ENCODE measurements at places on chromosomes 3 and 15.

- DNase-seq = no peak
Observed at GRCh38 chr3:139119331-139120025, 74.8 kb upstream of the PRR23C start.

DNA sequence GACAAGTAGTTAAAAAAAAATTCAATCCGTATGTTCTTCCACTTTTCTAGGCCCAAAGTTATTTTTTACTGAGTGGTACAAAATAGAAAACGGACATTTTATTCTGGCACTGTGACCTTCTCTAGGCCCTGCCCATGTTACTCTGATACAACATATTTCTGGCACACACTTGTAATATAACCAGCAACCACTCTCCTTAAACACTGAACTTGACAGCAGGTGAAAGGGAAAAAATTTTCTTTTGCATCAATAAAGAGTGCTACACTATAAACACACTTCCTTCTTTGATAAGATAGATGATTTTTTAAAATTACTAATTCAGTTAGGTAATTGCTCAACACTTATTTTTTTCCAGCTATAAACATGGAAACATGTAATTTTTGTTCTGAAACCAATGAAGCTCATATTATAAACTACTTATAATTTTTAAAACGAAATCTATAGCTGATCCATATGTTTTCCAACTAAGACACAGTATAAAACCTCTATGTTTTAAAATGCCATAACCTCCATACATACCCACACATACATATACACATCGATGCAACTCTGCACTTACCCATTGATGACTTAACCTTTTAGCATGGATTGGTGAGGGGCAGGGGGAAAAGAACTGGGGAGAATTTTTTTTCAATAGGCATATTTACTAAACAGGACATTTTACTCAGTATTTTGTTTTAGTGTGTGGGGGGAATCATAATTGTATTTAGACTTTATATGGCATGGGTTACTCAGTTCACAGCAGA lies 5.3 kb upstream of the CTNNB1 start:
- no peak for DNase-seq

DNA sequence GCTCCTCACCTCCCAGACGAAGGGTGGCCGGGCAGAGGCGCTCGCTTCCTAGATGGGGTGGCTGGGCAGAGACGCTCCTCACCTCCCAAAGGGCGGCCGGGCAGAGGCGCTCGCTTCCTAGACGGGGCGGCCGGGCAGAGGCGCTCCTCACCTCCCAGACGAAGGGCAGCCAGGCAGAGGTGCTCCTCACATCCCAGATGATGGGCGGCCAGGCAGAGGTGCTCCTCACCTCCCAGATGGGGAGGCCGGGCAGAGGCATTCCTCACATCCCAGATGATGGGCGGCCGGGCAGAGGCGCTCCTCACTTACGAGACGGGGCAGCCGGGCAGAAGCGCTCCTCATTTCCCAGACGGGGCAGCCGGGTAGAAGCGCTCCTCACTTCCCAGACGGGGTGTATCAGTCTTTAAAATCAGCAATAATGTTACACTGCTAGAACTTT lies 19.4 kb upstream of the CCNL1 start:
- no peak for DNase-seq

DNA sequence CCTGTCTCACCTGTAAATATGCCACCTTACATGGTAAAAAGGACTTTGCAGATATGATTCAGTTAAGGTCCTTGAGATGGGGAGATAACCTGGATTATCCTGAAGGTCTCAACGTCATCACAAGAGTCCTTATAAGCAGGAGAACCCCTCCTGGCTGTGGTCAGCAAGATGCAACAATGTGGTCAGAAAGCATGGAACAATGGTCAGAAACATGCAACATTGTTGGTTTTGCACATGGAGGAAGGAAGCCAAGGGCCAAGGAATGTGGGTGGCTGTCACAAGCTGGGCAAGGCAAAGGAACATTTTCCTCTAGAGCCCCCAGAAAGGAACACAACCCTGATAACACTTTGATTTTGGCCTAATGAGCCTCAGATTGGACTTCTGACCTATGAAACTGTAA lies 9.4 kb upstream of the SUMF1 start:
- DNase-seq = no peak

- no peak for DNase-seq
Observed at GRCh38 chr3:159654183-159655134, 334.2 kb upstream of the IL12A start.

- peak; percentile 42 for DNase-seq
Observed at GRCh38 chr3:58366699-58367098, 34.0 kb downstream of the PXK start.

- no peak for DNase-seq
Observed at GRCh38 chr3:15290736-15291135, 41.6 kb downstream of the SH3BP5 start.

DNA sequence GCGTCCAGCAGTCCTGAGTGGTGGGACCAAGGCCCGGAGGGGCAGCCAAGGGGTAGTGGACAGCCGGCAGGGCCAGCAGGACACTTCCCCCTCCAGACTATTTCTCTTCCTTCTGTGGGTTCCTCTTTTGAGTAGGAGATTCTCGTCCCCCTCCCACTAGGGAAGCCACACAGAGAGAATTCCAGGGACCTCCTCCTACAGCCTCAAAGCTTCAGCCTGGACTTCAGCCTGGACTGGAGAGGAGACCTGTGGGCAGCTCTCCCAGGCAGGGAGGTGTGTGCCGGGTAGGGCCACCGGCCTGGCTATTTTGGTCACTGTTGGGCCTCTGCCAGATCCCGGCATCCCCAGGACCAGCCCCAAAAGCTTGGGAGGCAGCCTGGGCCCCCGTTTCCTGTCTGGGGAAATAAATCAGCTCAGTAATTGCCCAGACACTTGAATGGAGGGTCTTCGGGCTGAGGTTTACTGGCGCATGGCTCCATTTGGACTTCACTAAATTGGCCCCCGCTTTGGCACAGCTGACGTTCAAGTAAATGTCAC lies 1.3 kb downstream of the SLC6A6 start:
- peak; percentile 19 for DNase-seq

DNA sequence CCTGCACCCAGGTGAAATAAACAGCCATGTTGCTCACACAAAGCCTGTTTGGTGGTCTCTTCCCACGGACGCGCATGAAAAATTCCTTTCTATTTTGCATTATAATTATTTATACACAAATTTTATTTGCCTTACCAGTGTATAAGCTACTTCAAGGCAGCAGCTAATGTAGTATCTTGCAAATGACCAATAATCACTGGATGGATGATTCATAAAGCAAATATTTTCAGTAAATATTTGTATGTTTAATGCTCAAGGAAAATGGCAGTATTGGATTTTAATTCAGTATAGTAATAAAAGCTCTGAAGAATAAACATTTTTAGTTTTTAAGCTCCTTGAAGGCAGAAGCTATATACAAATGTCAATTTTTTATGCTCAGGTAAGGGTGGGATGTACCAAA lies 158.7 kb upstream of the NANOGP8 start:
- DNase-seq = no peak

DNA sequence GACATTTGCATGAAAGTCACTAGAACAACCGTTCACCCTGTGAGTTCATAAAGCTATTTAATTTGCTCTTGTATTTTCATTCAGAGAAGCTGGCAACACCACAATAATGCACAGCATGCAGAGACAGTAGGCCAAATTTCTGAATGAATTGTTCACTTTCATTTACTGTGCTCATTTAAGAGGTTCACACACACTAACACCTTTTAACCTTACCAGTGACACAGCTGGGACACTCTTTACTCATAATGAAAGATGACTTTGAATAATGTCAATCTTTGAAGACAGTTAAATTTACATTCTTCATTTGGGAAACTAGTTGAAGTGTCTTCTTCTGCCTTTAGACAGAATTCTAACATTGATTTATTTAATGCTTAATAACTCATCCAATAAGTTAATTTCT lies 95.7 kb downstream of the ROBO1 start:
- no peak for DNase-seq

- DNase-seq = no peak
Observed at GRCh38 chr3:143819890-143820289, 28.4 kb downstream of the SLC9A9 start.

DNA sequence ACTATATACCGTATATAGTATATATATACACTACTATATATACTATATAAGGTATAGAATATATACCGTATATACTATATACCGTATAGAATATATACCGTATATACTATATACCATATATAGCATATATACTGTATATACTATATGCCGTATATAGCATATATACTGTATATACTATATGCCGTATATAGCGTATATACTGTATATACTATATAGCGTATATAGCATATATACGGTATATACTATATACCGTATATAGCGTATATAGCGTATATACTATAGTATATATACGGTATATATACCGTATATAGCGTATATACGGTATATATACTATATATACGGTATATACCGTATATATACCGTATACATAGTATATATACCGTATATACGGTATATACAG lies 22.6 kb upstream of the HDGFL3 start:
- DNase-seq = no peak

DNA sequence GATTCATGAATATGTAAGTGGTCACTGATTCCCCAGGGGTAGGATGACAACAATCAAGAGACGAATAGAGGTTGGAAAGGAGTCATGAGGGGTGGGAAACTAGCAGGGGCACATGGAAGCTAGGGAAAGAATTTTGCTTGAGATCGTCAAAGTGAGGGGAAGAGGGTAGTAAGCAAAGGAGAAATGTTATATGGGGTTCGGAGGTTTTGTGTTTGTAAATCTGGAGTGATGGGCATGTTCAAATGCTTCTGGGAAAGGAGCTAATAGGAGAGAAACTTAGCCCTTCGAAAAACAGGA lies 7.9 kb downstream of the RPL14 start:
- no peak for DNase-seq

DNA sequence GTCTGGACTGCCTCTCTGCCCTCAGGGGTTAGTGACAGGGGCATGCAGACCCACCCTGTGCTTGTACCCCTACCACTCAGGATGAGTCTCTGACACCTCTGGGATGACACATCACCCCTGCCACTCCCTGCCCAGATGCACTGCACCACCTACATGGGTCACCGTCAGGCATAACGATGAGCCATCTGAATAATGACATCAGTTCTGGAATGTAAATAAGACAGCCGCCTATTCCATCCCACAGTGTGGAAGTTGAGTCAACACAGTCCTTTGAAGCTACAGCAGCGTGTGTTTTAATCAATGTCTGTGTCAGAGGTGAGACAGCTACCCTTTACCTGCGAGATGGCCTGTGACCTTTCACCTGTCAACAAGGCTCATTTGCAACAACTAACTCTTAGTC lies 268.7 kb upstream of the ARRDC4 start:
- no peak for DNase-seq

GRCh38 chr3:9022305-9023225 lies 59.3 kb upstream of the RAD18 start:
- no peak for DNase-seq

- peak; percentile 35 for DNase-seq
Observed at GRCh38 chr15:88849376-88850072, 45.8 kb downstream of the HAPLN3 start.

DNA sequence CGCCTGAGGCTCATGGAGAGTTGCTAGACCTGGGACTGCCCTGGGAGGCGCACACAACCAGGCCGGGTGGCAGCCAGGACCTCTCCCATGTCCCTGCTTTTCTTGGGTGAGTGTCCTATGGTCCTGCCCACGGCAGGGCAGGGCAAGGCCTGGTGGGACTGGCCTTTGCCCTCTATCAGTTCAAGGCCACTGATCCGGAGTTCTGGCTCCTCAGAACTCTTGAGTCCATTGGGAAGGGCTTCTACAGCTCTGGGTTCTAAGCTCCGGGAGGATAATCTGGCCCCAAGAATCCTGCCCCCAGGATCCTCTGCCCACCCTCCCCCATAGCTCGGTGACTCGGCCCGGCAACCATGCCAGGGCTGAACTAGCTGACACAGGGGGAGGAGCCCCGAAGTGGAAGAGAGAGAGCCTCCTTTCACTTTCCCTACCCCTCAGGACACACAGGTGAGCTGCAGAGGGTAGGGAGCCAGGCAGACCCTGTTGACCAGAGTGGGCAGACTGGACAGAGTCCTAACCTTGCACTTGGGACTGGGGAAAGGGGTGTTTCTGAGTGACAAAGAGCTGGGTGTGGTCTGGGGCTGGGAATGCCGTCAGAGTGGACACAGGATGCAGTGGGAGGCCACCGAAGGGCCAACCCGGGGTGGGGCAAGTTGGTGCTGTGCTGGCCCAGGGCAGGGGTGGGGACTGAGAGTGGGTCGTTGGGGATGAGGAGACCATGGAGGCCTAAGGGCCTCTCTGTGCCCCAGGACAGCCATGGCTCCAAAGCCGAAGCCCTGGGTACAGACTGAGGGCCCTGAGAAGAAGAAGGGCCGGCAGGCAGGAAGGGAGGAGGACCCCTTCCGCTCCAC lies 664 bp downstream of the PARP3 start:
- DNase-seq = peak; percentile 51

GRCh38 chr15:60966316-60966715 lies 262.8 kb downstream of the RORA start:
- peak; percentile 50 for DNase-seq

GRCh38 chr15:63371297-63371918 lies 10.2 kb downstream of the CA12 start:
- DNase-seq = peak; percentile 62

DNA sequence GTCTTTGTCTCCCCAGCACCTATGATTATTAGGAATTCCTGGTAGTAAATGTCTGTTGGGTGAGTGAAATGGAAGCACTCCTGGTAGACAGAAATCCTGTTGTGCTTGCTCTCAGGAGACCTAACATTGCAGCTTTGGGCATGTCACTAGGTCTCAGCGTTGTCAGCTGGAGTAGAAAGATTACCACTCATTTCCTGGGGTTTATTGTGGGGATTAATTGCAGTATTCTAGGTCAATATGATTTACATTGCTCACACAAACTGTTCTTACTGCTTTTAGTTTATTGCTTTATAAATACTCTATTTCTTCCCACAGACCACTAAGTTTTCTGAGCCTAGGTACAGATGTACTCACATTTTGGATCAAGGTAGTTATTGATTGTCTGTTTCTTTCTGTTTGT lies 5.1 kb downstream of the TSEN2 start:
- DNase-seq = peak; percentile 30
